Adrenal gland (tissue), 19 donors: ENCODE measurements at places on chromosomes 7 and 10. TPM values are rescaled to one million over a fixed set of nuclear protein-coding genes. Genes with fewer than 3 reads are reported as not detected.

GRCh38 chr7:140084142-140084655 lies 21.4 kb upstream of the PARP12 start:
- H3K27ac ChIP-seq: no peak overlapping the region
- no peaks in the 10 kb centered on the region for H3K4me1 ChIP-seq
- H3K27me3 ChIP-seq: no peaks in the 10 kb centered on the region
- DNase-seq: no peak
- H3K4me3 ChIP-seq: no peak overlapping the region

DNA sequence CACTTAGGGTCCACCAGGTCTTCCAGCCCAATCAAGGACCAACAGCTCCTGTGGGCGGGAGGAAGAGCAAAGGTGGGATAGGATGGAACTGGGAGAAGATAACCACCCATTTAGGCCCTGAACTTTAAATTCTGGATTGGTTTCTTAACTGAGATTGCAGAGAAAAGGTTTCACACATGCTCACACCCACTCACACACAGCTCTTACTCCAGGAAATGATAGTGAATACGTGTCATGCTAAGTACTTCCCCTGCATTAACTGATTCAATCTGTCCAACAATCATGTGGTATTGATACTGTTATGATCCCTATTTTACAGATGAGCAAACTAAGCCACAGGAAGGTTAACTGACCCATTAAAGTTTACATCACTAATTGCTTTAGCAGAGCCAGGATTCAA lies 4.6 kb upstream of the CYP3A4 start:
- no peak overlapping the region for H3K27ac ChIP-seq
- H3K27me3 ChIP-seq: no peaks in the 10 kb centered on the region
- H3K4me3 ChIP-seq: no peak overlapping the region
- DNase-seq: no peak
- H3K36me3 ChIP-seq: no peaks in the 10 kb centered on the region

Gene SLC13A1
- total RNA-seq: not detected

Gene OPALIN
- total RNA-seq: not detected

Gene TRIM74
- 1.6 TPM for total RNA-seq

Gene TUBB8
- total RNA-seq: not detected
